ENCODE measurements at places on chromosomes 7 and 10.

DNA sequence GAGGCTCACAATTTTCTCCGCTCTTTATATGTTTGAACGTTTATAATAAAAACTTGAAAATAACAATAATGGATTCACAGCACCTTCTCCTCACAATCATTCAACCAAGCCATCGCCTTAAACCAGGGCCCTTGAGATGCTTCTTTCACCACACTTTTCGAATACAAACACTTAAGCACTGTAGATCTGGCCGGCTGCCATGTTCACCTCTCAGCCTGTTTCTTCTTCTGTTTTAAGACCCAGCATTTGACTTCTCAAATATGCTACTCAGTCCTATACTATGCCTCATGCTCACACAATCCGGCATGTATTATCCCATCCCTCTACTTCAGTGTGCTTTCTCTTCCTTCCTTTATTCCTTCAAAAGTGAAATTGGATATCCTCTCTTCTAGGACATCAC, 280.6 kb downstream of the TFEC start:
- DNase-seq: no peak

- DNase-seq: no peak
Observed at GRCh38 chr10:71998119-71998839, 34.1 kb downstream of the CHST3 start.

DNA sequence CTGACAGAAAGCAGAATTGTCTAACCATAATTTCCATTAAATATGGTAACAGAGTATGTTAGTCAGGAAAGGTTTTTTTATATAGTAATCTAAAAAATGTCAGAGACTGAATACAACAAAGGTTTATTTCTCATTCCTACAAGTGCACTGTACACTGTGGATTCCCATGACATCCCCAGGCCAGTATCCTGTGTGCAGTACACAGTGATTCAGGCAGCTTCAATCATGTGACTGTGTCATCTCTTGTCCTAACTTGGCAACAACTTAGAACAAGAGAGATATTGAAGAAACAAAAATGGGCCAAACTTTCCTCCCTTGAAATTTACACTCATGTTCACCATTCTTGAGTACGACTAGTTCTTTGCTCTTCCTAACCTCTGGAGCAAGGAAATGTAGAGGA, 189.8 kb upstream of the SEMA3A start:
- DNase-seq: no peak

- no peak for DNase-seq
Observed at GRCh38 chr10:32972929-32973328, 14.9 kb upstream of the ITGB1 start.

GRCh38 chr7:154899862-154900261, 103.1 kb downstream of the PAXIP1 start:
- DNase-seq: no peak
